Vagina (tissue), 2 donors: ENCODE measurements at places on chromosomes 11 and 22.

- H3K27ac ChIP-seq: no peak overlapping the region
- no peaks in the 10 kb centered on the region for H3K36me3 ChIP-seq
- H3K27me3 ChIP-seq: no peaks in the 10 kb centered on the region
- H3K4me1 ChIP-seq: peaks cover 10% of the 10 kb centered on the region
- DNase-seq: no peak
- H3K4me3 ChIP-seq: no peak overlapping the region
Measured at GRCh38 chr22:26952004-26952403, 294.6 kb downstream of the MIAT start.

DNA sequence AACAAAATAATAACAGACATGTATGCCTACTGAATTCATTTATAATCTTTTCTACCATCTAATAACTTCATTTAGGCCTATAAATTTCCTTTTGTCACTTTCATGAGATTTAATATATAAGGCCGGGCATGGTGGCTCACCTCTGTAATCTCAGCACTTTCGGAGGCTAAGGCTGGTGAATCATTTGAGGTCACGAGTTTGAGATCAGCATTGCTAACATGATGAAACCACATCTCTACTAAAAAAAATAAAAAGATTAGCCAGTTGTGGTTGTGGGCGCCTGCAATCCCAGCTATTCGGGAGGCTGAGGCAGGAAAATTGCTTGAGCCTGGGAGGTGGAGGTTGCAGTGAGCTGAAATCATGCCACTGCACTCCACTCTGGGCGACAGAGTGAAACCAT is 14.2 kb upstream of the NTM start:
- H3K4me1 ChIP-seq: no peaks in the 10 kb centered on the region
- no peaks in the 10 kb centered on the region for H3K27me3 ChIP-seq
- no peak for DNase-seq
- H3K4me3 ChIP-seq: no peak overlapping the region
- H3K27ac ChIP-seq: no peak overlapping the region

DNA sequence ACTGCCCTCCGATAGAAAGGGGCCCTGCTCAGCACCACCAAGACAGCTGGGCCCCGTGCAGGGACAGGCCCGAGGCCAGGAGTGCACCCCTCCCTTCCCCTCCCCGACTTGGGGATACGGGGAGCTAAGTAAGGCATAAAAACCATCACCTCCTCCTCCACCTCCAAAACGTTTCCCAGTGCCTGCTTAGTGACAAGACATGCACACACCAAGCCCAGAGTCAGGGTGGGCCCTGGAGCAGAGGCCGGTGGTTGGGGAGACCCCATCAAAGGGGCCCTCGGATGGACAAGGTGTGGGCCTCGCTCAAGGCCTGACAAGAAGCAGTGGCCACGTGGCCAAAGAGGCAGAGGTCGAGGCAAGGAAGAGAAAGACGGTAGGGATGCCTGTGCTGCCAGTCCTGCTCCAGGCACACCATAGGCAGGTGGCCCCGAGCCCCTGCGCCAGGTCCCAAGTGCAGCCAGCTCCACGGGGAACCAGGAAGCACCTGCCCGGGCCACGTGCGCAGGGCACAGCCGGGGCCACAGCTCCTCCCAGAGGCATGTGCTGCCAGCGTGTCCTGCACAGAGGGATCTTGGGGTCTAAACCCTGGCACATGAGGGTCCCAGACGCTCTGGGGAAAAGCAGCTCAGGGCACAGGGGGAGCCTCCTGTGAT is 53.0 kb downstream of the BRD1 start:
- H3K27me3 ChIP-seq: no peaks in the 10 kb centered on the region
- no peaks in the 10 kb centered on the region for H3K36me3 ChIP-seq
- H3K27ac ChIP-seq: no peak overlapping the region
- H3K4me3 ChIP-seq: no peak overlapping the region
- no peak for DNase-seq
- H3K4me1 ChIP-seq: peaks cover 7% of the 10 kb centered on the region

DNA sequence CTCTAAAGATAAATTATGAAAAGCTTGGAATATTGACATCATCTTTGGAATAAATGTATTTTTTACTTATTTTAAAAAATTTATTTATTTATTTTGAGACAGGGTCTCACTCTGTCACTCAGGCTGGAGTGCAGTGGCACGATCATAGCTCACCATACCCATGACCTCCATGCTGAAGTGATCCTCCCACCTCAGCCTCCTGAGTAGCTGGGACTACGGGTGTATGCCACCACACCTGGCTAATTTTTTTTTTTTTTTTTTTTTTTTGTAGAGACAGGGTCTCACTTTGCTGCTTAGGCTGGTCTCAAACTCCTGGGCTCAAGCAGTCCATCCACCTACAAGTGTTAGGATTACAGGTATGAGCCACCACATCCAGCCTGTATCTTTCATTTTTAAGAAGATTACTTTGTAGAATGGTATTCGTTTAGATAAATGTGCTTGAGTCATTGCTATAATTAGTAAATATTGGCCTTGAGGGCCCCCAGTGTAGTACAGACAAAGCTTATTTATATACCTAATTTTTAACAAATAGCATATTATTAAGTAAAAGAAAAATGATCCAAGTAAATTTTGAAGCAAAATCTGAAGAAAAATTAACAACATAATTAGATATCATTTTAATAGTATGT is 8.5 kb downstream of the SWAP70 start:
- no peak overlapping the region for H3K4me3 ChIP-seq
- no peak for DNase-seq
- H3K27me3 ChIP-seq: no peaks in the 10 kb centered on the region
- H3K27ac ChIP-seq: no peak overlapping the region
- peaks cover 36% of the 10 kb centered on the region for H3K4me1 ChIP-seq
